ENCODE measurements at places on chromosomes 3 and 15.

GRCh38 chr3:53422954-53423698 lies 71.3 kb upstream of the CACNA1D start:
- no peak for DNase-seq

DNA sequence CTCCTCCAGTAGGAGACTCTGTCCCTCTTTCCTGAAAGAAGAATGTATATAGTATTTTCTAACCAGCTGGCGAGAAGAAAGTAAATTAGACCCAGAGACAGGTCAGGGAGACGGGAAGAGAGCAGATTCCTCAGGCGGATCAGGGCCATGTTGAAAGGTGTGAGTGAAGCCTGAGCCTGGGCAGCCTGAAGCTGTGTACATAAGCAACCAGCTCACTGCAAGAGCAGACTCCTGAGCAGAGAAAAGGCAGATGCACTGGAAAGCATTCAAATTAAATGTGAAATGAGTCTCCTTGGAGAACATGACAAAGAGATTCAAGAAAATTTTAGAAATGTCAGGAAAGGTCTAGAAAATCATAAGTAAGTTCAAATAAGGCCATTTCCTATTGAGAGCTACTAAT lies 165.8 kb downstream of the GOLIM4 start:
- no peak for DNase-seq

- no peak for DNase-seq
These were observed 119.6 kb downstream of the TFDP2 start for GRCh38 chr3:142029791-142030190.

- no peak for DNase-seq
These were observed 17.1 kb upstream of the ZNF710 start for GRCh38 chr15:89984001-89984400.

GRCh38 chr3:107983247-107983646 lies 107.6 kb downstream of the CD47 start:
- DNase-seq: no peak

- no peak for DNase-seq
These were observed 42.3 kb downstream of the MITF start for GRCh38 chr3:69781593-69781992.
